Neural progenitor cell (in vitro differentiated cells): ENCODE measurements at places on chromosomes 1 and 21. TPM values are rescaled to one million over a fixed set of nuclear protein-coding genes. Genes with fewer than 3 reads are reported as not detected.
A peak's percentile ranks its signal among the peaks of the same experiment; 100 is the strongest.

Gene CD1B
- total RNA-seq: not detected in 2 replicates

GRCh38 chr1:167659881-167660280 is 29.8 kb downstream of the RCSD1 start:
- H3K36me3 ChIP-seq: no peaks in the 10 kb centered on the region
- H3K4me3 ChIP-seq: no peak overlapping the region
- no peak for DNase-seq
- peaks cover 9% of the 10 kb centered on the region for H3K4me1 ChIP-seq
- no peaks in the 10 kb centered on the region for H3K27me3 ChIP-seq
- no peak overlapping the region for H3K27ac ChIP-seq

DNA sequence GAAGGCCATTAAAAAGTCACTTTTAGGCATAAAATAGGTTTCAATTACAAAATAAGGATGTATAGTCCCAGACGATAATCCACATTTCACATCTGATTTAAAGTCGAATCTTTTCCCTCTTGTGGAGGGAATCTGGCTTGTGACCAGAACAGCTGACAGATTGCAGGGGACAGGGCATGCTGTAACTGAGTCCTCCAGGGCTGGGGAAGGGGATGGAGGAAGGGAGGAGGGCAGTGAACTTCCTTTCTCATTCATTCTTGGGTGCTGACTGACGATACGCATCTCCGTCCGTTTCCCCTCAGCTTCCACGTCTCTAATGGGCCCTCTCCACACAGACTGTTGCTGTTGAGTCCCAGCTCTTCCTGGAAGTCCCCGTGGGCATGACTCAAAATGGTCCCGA is 108.1 kb upstream of the CSF3R start:
- H3K27me3 ChIP-seq: no peaks in the 10 kb centered on the region
- H3K4me3 ChIP-seq: no peak overlapping the region
- no peak overlapping the region for H3K27ac ChIP-seq
- no peaks in the 10 kb centered on the region for H3K36me3 ChIP-seq
- DNase-seq: no peak

DNA sequence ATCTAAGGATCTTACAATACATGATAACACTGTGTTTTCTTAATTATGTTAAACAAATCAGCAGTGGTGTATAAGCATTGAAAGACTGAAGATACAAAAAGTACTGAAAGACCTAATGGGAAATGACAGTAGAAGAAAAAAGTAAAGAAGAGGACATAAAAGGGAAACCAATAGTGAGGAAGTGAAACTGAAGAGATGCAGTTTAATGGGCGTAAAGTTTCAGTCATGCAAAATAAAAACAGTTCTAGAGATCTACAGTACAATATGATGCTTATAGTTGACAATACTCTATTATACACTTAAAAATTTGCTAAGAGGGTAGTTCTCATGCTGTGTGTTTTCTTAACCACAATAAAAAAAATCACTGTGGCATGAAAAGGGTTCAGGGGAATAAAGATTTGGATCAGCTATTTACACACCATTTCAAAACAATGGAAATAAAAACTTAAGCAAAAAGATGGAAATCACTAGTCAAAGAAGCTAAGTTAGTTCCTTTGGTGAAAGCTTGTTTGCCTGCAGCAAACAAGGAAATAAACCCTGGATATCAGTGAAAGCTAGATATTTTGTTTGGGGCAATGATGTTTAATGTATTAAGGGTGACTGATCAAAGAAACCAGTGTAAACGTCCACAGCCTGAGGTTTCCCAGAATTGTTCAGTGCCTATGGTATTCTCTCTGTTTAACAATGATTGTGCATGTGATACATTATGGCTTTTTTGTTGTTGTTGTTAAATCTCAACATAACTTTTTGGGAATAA is 1160.8 kb upstream of the ADGRL2 start:
- DNase-seq: no peak
- H3K4me1 ChIP-seq: peaks cover 3% of the 10 kb centered on the region
- no peak overlapping the region for H3K4me3 ChIP-seq
- no peaks in the 10 kb centered on the region for H3K36me3 ChIP-seq
- H3K27me3 ChIP-seq: no peaks in the 10 kb centered on the region
- no peak overlapping the region for H3K27ac ChIP-seq

DNA sequence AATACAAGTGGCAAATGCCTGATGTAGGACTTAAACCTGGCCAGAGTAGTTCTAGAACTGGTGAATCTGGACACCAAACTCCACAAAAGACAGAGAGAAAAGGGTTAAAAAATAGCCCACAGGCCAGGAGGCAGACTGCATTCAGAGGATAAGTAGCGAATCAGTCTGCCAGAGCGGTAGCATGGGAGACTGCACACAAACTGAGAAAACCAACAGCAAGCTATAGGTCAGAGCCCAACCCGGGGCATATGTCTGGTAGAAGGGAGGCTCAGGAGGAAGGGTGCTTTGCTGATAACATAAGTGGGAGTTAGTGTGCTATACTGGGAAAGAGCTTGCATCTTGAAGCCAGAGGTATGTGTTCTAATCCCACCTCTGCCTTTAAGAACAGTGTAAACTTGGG is 4.0 kb downstream of the LRRC53 start:
- DNase-seq: peak; percentile 64
- no peak overlapping the region for H3K27ac ChIP-seq
- H3K4me3 ChIP-seq: no peak overlapping the region

GRCh38 chr1:203764105-203765028 is 616 bp upstream of the LAX1 start:
- no peak for DNase-seq
- no peaks in the 10 kb centered on the region for H3K27me3 ChIP-seq
- H3K4me1 ChIP-seq: no peaks in the 10 kb centered on the region
